ENCODE measurements at places on chromosomes 6 and 20. TPM values are rescaled to one million over a fixed set of nuclear protein-coding genes. Genes with fewer than 3 reads are reported as not detected.

- no peak for DNase-seq
Observed at GRCh38 chr6:24122139-24122538, 3.9 kb upstream of the NRSN1 start.

Gene CCNC
- total RNA-seq: 80.3 TPM

DNA sequence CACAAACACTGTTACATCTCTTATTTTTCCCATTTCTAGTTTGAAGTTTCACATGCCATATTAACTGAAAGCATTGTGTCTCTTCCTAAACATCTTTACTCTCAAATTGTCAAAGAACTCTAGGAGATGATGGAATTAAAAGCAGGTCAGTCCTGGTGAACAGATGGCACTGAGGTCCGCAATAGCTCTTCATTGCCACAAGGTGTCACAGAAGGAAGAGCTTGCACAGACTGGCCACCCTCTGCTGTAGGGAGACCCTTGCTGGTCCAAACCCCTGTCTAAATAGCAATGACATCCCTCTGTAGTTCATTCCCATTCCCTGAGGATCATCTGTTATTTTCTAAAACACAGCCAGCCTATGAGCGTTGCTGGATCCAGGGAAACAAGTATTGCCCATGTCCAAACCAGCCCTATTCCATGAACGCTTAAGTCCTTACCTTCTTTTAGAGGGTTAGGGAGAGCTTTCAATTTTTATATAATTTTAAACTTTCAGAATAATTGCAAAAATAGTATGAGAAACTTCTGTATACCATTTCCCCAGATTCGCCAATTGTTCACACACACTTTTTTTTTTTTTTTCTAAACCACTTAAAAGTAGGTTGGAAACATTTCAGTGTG, 10.1 kb upstream of the HDAC2 start:
- DNase-seq: no peak

DNA sequence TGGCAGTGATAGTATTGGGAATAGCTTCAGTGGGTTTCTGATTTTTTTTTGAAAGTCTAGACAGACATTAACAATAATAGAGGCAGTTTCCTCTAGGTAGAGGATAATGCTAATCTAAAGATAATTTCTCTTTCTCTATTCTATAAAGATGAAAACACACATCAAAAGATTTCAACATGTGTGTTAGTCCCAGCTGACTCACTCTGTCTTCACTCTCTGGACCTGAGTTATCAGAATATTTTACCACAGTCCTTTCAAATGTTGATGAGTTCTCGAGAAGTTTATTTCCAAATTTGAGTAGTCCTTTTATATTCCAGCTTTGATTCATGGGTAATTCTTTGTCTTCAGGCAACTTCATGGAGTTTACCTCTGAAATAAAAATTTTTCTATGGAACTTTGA, 17.1 kb downstream of the RPRD1B start:
- DNase-seq: peak; percentile 45

Gene VWA7
- 0.34 TPM for total RNA-seq

- DNase-seq: no peak
Observed at GRCh38 chr6:110573537-110573936, 97.1 kb upstream of the SLC22A16 start.

Gene GRM4
- 0.07 TPM for total RNA-seq

DNA sequence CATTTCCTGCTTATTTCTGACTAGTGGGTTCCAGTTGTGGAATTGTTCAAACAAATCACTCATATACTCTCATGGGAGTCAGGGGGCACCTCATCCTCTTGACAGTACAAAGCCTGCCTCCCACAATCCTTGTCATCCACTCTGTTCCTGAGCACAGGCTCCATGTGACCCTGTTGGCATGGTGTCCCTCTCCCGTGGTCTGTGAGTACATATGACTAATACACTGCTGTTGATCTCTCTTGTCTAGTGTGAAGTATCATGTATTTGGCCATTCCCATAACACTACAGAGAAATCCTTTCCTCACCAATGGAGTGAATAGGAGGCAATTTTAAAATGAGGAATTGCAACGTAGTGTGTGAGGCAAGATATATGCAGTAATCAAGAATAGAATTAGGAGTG, 185.3 kb downstream of the OGFRL1 start:
- peak; percentile 62 for DNase-seq

DNA sequence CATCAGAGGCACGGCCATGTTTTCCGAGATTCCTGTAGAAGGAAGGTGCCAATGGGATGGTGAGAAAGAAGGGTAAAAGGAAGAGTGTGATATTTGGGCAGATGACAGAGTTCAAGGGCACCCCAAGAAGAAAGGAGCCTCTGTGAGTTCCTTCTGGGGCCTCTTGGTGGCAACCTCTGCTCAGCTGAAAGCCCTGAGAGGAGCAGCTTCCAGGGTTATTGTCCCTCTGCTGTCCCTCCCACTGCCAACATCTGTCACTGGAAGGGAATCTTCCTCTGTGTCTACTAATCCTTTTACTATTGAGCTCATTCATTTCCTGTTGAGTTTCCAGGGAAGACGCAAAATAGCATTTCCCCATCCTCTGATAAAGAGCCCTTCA, 40.0 kb upstream of the KCNK16 start:
- no peak for DNase-seq

Gene SALL4
- 0.32 TPM for total RNA-seq

GRCh38 chr20:49696594-49696993, 17.1 kb downstream of the B4GALT5 start:
- DNase-seq: no peak

- DNase-seq: no peak
Observed at GRCh38 chr20:39853050-39853449, 836.0 kb downstream of the MAFB start.

- DNase-seq: no peak
Observed at GRCh38 chr6:39979461-39980328, 45.4 kb upstream of the MOCS1 start.

DNA sequence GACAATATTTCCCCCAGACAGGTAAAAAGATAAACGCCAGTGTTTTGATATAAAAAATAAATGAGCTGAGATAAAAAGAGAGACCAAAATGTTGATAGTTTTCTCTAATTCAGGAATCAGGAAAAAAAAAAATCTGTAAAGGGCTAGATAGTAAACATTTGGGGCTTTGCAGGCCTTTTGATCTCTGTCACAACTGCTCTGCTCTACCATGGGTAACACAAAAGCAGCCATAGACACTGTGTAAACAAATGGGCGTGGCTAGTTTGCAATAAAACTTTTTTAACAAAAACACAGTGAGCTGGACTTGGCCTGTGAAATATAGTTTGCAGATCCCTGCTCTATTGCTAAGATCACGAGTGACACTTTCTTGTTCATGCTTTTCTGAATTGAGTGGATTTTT, 219.1 kb upstream of the STXBP5 start:
- DNase-seq: no peak

GRCh38 chr20:4671015-4671414, 50.7 kb upstream of the PRND start:
- DNase-seq: no peak

GRCh38 chr6:87104667-87105066, 9.8 kb upstream of the CGA start:
- DNase-seq: no peak

Gene PROKR2
- total RNA-seq: not detected

GRCh38 chr6:114334237-114334636, 8.6 kb downstream of the HS3ST5 start:
- DNase-seq: no peak

DNA sequence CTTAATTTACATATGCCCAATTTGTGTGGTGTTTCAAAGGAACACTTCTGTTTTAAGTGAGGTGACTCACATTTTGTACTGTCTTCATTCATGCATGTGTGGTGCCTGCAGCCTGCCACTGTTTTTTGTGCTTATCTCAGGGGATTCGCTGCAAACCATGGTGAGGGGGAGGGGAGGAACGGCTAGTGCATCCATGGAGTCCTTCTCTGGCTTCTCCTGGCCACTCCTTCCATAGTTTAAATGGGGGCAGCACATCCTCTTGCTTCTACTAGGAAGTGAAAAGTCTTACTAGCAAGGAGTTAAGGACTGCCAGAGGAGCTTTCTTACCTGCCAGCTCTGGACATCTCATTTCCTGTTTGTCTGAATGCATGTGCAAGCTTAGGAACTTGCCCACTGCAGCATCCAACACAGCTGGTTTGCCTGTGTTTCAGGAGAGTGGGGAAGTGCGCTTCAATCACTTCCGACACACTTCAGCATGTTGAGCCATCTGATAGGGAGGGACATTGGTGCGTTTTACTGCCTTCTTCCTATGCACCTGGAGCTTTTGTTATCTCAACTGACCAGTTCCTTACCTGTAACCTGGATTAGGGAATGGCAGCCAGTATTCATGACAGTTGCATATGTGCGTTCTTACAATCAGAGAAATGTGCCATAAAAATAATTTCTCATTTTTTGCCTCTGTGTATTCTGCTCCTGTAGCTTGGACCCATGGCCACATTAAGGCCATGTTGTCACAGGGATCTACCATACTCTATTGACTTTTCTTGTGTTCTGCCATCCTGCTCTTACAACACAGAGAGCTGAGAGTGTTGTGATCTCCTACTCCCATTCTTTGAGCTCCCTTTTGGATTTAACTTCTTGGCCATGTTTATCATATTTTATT, 211.3 kb downstream of the ARID1B start:
- peak; percentile 43 for DNase-seq

DNA sequence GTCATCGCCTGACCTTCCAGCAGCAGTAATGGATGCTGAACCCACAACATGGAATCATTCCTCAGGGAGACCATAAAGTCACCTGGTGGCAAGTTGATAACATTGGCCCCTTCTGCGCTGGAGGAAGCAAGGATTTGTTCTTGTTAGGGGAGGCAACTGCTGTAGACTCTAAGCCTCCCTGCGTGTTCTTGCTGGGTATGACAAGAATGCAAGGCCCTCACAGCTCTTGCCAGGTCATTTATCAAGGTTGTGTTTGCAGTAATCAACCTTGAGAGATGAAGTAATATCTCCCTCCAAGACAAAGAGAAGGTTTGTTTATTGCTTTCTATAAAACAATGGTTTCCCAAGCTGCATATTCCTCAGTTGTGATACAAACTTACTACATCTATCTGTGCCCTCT, 80.9 kb downstream of the PERP start:
- no peak for DNase-seq

DNA sequence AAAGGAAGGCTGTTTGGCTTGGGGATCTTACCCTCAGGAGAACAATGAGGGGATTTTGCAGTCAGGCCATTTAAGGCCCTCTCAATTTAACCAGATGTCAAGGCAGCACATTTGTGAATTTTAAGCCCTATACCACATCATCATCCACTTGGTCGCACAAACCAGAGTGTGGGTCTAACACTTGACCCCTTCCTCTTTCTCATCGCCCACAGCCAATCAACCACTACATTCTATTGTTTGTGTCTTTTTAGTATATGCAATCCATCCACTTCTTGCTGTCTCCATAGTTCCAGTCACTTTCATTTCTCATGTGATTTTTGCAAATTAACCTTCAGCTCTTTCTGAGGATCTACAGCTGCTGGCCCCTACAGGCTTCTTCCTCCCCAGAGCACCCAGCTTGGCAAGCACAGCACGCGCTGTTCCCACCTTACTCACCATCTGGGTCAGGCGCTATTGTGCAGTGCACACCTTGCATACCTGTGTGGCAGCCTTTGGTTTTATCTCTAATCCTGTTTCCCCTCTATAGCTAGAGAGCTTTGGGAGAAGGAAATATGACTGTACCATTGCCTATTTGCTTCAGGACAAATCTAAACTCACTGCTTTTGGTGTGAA, 32.3 kb upstream of the CD83 start:
- peak; percentile 37 for DNase-seq

Gene ARMH2
- total RNA-seq: not detected

Gene NDUFAF5
- total RNA-seq: 25.5 TPM

Gene KCNQ5
- total RNA-seq: 6.4 TPM

- DNase-seq: no peak
Observed at GRCh38 chr20:6041808-6042265, 12.0 kb downstream of the LRRN4 start.

DNA sequence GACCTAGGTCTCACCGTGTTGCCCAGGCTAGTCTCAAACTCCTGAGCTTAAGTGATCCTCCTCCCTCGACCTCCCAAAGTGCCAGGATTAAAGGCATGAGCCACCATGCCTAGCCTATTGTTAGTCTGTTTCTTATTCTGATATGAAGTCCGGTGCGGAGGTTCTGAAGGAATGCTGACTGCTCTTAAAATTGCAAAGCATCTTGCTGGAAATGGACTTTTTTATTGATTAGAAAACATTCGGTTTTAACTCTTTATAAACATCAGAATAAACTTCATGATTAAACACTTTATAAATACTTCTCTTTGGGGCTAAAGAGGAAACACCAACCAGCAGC, 3.2 kb downstream of the TNFAIP3 start:
- no peak for DNase-seq

Gene SYCP2
- total RNA-seq: 0.28 TPM

DNA sequence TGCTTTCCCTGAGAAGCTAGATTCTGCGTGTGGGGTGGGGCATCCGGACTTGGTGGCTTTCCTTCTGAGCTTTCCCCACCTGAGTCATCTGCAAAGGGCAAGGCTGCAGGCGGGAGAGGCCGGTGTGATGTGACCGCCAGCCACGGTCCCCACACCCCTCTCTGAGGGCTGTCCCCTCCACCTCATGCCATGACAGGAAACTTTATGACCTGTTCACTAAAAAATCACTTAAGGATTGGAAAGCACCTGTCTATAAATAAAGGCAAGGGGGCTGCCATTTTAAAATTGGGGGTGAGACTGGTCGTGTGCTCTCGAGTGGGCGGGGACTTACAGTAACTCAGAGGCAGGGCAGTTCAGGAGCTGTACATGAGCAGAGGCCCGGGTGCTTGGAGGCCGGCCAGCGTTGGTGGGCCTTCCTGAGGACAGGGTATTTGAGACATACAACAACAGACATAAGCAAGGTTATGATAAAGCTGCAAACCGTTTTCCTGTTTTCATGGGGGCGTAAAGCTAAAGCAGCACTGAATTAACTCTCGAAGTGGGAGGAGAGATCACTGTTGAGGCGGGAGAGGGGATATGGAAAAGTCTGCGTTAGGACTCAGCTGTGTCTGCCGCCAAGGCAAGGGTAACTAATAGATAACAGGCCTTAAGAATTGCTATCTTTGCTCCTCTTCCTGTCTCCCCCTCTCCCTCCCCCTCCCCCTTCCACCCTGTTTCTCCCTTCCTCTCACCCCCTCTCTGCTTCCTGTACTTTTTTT, 16.1 kb upstream of the SERPINB1 start:
- no peak for DNase-seq

All from foreskin keratinocyte (primary cell).